ENCODE measurements at places on chromosomes 5 and 9. TPM values are rescaled to one million over a fixed set of nuclear protein-coding genes. Genes with fewer than 3 reads are reported as not detected.

Gene ECM2
- not detected for total RNA-seq

Gene ACTBL2
- total RNA-seq: not detected

DNA sequence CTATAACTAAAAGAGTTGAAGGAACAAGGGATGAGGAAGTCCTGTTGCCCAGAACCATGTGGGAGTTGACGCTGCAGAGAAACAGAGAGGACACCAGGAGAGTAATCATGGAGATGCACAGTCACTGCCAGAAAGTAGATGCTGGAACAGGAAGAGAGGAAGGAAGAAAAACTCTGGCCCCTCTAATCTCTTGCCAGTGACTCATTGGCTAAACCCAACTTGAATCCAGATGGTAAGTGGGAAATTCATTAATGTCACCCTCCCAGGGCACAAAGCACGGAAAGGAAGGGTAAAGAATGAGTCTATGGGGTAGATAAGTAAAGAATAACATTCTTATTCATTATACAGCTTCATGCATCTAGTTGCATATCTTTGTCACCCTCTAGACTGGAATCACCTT is 631.9 kb downstream of the PRELID2 start:
- no peak for DNase-seq

DNA sequence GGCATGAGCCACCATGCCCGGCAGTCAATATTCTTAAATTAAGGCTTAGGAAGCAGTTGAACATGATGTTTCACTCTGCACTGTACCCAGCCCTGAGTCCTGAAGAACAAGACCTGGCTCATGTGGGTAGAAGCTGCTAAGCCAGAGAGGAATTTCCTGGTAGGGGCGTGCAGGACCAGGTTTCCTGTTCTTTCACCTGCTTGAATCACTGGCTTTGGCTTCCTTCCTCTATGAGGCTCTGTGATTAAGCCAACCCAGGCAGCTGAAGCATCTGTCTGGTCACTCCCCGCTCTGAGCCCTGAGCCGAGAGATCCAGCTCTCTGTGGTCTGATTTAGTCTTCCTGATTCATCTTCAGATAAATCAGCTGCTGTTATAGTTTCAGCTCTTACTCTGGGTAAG is 29.1 kb downstream of the CFAP77 start:
- no peak for DNase-seq

GRCh38 chr9:15416880-15417279 is 5.8 kb upstream of the SNAPC3 start:
- peak; percentile 21 for DNase-seq

GRCh38 chr9:91089405-91090129 is 272.2 kb downstream of the AUH start:
- DNase-seq: no peak
